Activated T-cell treated with anti-CD3 and anti-CD28 coated beads, Interleukin-2, amount 50 U/mL, for 24 hours (primary cell): ENCODE measurements at places on chromosomes 7 and 10.

GRCh38 chr10:78685466-78686103 lies 383.2 kb upstream of the ZMIZ1 start:
- no peak for DNase-seq

DNA sequence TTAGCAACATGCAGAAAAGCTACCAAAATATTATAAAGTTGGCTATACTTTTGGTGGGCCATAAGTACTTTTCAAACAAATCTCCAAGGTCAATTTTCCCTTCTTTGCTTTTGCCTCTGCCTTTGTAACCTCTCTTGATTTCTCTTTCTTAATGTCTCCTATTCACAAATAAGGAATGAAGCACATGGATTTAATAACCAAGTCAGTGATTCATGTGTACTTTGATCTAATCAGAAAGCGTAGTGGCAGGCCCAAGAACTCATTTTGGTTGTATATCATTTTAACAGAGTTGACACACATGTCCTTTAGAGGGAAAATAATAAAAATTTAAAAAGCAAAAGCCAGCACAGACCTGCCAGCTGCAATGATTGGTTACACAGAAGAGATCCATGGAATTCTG lies 93.7 kb downstream of the FZD1 start:
- no peak for DNase-seq

- DNase-seq, result no peak
Measured at GRCh38 chr10:111203615-111204014, 126.8 kb downstream of the ADRA2A start.

- no peak for DNase-seq
Measured at GRCh38 chr7:114364151-114364550, 50.5 kb upstream of the FOXP2 start.

GRCh38 chr7:34928052-34928451 lies 109.2 kb downstream of the DPY19L1 start:
- DNase-seq, result peak; percentile 63

DNA sequence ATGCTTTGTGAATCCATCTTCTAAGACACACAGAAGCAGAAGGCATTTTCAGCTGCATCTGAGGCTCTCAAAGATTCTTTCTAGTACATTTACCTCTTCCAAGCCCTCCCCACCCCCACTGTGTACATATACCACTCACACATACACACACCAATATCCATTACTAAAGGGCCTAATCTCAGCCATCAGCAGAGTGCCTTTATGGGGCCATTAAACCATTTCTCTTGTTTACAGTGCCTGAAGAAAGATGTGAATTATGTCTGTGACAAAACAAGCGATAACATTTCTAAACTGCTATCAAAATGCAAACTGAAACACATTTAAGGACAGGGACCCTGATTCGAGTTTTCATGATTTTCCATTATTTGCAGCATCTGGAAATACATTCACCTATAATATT lies 40.0 kb downstream of the ETV1 start:
- no peak for DNase-seq

DNA sequence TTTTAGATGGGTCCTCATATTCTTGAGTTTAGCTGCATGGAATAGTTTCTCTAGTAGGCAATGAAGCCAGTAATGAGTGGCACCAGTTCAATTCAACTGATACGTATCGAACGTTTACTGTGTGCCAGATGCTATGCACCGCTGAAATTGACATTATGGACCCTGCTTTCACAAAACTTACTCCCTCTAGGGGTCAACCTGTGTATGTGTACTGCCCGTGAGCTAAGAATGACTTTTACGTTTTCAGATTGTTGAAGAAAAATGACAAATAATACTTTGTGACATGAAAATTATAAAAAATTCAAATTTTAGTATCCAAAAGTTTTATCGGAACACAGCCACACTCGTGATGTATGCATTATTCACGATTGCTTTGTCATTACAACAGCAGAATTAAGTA lies 95.5 kb downstream of the ZMYND11 start:
- DNase-seq, result no peak

- no peak for DNase-seq
Measured at GRCh38 chr7:131002600-131002999, 268.6 kb upstream of the KLF14 start.

- no peak for DNase-seq
Measured at GRCh38 chr10:26737730-26738129, 40.2 kb downstream of the PDSS1 start.

- no peak for DNase-seq
Measured at GRCh38 chr10:25631471-25631870, 302.6 kb upstream of the MYO3A start.

- no peak for DNase-seq
Measured at GRCh38 chr7:114008696-114009095, 89.9 kb upstream of the PPP1R3A start.

DNA sequence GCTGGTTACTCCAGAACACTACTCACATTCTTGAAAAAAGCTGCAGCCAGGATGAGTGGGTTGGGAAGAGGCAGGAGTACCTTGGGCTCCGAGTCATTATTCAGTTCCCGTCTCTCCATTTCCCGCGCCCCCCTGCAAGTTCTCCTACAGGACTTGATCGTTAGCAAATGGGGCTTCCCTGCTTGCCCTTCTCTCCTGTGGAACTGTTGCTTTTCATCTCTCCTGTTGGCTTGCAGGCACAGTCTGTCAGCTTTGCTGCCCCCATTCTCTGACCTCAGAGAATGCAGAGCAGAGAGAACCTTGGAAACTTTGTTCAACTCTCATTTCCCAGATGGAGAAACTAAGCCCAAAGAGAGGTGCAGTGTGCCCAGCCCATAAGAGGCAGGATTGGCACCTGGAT lies 35.6 kb upstream of the LRRC4 start:
- DNase-seq, result no peak

DNA sequence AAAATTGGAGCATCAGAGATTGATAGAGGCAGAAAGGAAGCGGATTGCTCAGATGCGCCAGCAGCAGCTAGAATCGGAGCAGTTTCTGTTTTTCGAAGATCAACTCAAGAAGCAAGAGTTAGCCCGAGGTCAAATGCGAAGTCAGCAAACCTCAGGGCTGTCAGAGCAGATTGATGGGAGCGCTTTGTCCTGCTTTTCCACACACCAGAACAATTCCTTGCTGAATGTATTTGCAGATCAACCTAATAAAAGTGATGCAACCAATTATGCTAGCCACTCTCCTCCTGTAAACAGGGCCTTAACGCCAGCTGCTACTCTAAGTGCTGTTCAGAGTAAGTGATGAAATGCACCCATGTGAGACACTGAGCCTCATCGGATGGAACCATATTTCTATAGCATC lies 33.1 kb downstream of the STAMBPL1 start:
- DNase-seq, result no peak

DNA sequence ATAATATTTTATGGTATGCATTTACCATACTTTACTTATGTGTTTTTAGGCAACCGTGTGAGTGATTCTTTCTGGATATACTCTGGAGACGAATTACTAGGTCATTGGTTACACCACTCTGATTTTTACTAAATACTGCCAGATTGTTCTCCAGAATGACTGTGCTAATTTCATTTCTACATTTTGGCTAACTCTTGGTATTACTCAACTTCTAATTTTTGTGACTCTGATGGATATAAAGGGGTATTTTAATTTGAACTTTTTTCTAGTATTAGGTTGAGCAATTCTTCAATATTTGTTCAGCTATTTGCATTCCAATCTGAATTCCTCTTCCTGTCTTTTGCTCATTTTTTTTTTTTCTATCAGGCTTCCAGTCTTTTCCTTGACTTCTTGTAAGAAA lies 223.6 kb downstream of the MDFIC start:
- no peak for DNase-seq

DNA sequence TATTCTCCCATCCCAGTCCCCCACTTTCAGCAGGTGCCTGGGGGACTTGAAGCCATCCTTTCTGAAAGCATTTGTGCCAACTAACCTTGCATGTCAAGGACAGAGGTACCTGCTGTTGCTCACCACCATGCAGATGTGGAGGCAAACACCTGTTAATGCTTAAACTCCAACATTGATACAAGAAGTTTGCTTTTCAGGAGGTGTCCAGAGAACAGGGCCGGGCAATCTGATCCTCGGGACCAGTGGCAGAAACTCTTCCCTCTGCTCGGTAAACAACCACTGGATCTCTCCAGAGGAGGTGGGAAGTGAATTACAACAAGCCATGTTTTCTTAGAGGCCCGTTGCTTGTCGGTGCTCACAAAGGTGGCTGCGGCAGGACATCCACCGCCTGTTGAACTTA lies 54.7 kb downstream of the FGFR2 start:
- DNase-seq, result no peak

GRCh38 chr7:41809116-41809515 lies 106.2 kb upstream of the INHBA start:
- DNase-seq, result no peak

- no peak for DNase-seq
Measured at GRCh38 chr10:77383861-77384553, 253.6 kb downstream of the KCNMA1 start.

DNA sequence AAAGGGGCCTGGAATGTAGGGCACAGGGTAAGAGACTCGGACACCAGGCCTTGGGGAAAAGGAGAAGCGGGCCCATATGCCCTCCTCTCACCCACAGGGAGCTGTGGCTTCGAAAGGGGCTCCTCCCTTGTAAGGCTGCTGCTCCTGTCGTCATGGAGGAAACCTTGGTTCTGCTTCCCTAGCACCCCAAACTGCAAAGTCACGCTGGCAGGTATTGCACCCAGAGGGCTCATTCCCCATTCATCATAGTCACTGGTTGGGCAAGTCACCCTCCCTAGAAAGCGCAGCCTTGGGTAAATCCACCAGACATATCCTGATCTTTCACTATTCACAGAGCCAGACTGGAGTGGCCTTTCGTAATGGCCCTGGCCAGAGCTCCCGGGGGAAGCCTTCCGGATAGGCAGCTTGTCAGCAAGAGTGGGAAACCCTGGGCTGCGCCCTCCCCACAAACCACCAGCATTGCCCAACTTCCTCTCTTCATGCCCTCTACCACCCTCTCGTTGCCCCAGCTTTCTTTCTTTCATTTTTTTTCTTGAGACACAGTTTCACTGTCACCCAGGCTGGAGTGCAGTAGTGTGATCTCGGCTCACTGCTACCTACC lies 121.0 kb downstream of the HIP1 start:
- DNase-seq, result peak; percentile 55

DNA sequence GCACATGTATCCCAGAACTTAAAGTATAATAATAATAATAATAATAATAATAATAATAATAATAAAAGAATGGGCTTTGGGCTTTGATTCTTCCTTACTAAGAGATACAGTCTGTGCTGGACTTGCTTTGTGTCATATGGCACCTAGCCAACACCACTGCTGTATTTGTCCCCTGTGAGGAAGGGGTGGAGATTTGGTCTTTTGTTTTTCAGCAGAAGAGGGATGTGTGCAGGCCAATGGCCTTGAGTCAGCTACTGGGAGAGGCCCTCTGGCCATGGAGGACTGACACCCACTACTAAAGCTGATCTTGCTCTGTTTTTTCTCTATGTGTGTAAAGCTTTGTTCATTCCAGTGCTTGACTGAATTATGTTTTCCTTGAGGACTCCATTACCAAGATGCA lies 573.0 kb upstream of the PCDH15 start:
- no peak for DNase-seq

GRCh38 chr10:5399332-5399731 lies 5.3 kb downstream of the TUBAL3 start:
- no peak for DNase-seq

- DNase-seq, result no peak
Measured at GRCh38 chr10:81182296-81182695, 644.6 kb downstream of the SH2D4B start.

DNA sequence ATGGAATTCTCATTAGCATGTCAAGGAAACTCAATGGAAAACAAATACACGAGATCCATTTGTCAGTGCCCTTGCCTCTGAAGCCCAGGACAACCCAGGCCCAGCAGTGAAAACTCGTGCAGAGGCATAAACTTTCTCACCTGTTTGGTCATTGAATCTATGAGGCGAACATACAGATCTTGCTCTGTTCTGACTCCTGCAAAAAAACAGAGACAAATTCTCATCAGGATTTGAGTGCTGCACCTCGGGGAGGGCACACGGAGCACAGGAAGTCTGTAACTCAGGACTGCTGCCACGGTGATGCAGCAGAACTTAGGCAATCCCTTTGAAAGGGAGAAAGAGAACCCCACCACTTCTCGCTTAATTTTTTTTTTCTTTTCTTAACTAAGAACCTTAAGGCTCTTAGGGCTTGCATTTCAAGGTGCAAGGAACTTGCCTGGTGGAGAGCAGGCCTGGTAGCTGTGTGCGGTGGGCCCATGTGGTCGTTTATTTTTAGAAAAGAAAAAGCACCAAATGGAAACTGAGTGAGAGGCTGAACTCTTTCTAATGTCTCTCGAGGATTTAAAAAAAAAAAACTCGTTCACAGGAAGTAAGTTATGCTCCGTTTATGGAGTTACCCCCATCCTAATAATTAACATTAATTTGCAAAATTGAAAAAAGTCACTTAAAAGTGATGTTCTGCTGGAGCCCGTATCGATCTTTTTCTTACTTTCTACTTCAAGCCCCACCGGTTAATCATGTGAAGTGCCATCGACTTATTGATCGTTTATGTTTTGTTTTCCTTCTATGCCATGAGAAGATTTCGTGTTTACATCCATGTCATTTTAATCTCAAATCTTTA lies 1.8 kb downstream of the EBF3 start:
- DNase-seq, result no peak

DNA sequence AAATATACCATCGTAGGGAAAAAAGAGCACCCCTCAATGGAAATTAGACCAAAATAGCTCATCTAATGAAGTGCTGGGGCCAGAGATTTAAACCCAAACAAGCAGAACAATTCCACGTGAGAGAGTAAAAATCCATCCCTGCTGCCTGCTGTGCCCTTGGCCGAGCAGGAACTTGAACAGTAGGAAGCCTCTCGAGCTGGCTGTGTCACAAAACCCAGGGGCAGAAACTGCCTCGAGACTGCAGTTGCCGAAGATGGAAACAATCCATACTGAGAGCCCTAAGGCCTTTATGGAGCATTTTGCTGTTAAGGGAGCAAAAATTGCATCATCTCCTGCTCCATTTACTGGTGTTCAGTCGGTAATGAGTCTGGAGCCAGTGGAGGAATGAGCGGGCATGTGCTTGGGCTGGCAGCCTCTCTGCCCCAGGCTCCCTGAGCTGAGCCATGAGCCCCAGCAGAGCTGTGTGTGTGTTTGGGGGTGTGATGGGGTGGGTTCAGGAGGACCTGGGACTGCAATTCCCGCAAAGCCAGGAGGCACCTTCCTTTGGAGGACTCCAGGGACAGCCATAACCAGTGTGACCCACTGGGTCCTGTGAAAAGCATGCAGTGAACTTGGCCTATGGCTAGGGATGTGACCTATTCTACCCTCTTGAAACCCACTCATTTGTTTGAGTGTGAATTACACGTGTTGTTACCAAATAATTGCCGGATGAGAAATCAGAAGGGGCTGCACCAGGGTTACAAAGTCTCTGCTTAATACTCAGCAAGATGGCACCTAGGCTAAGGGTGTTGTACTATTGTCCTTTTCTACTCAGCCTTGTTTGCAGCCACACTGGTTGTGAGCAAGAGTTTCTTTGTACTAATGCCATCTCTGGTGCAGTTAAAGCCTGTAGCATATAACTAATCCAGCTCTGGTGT lies 58.3 kb downstream of the CDHR3 start:
- DNase-seq, result no peak

GRCh38 chr7:2495418-2496299 lies 19.5 kb upstream of the GRIFIN start:
- no peak for DNase-seq

GRCh38 chr10:32582946-32583345 lies 137.0 kb downstream of the CCDC7 start:
- DNase-seq, result no peak
